ENCODE measurements at places on chromosomes 3 and 15.

GRCh38 chr3:184380185-184380626, 352 bp downstream of the CHRD start:
- DNase-seq: no peak

DNA sequence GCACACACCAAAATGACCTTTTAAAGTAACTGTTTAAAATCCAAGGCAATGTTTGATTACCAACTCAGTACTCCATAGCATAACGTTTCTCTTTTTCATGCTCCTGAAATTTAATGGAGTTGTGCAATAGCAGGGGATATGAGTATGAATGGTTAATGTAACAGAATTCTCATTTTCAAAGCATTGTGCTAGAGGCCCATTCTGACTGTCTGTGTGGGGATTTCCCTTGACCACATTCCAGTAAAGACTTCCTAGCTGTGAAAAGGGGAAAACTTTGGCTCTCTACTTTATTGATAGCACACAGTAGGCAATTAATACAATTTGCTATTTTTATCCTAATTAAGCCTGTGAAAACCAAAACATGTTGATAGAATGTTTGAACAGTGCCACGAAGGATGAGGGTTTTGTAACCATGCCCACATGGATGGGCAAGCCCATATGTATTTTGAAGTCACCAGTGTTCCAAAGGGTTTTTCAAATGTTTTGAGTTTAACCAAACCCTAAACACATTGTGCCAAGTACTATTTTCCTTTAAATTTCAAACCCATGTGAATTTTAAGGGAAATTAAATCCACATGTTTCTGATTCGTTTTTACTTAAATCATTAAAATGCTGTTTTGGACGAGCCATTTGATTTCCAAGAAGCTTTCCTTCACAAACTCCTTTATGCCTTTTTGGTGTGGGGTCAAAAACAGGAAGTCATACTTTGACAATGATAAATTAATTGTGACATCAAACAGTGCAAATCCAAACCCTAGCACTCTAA, 261.2 kb downstream of the SHOX2 start:
- no peak for DNase-seq

DNA sequence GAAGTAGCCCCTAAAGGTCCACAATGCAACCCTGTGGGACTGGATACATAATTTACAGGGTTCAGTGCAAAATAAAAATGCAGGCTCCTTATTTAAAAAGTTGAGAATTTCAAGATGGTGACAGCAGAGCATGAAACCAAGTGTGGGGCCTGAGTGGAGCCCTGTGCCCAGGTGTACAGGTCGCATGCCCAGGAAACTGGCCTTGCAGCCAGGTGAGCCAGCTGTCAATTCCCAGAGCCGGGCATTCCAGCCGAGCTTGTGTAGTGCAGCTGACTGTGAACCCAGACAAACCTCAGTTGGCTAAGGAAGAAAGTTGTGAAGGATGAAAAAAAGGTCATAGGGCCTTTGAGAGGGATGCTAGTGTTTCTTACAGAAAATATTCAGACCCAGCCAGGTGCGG, 27.6 kb downstream of the POPDC2 start:
- no peak for DNase-seq

GRCh38 chr3:195758721-195759353, 38.1 kb downstream of the MUC20 start:
- DNase-seq: no peak

- no peak for DNase-seq
Measured at GRCh38 chr3:103127098-103127630, 692.3 kb downstream of the ZPLD1 start.

DNA sequence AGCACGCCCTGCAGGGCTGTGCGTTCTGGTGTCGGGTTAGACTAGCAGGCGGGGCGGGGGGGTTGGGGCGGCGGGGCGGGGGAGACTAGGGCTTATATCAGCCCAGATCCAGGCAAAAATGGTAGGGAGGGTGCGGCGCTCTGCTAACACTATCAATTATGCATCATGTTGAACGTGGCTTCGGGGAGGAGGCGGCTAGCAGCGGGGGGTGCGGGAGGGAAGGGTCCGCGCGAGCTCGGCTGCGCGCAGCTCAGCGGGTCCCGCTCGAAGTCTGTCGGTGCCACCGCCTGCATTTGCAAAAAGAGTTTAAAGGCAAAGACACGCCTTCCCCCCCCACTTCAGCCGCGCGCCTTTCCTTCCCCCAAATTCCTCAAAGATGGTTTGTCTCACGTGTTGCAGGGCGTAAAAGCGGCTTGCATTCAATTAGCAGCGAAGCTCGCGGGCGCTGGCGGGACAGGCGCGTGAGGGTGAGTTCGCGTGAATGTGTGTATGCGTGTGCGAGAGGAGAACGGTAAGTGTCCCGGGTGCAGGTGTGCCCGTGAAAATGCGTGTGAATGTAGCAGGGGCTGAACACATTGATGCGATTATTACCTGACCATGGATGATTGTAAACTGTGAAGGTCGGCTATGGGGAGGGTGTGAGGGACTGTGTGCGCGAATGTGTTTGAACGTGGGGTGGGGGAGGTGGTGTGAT, at the start of gene ISLR2:
TSS of gene ISLR2 (plus strand) at position 432 of the 694 bp plus-strand sequence. CDS start 2,169 bp downstream, outside the sequence.
- DNase-seq: no peak

DNA sequence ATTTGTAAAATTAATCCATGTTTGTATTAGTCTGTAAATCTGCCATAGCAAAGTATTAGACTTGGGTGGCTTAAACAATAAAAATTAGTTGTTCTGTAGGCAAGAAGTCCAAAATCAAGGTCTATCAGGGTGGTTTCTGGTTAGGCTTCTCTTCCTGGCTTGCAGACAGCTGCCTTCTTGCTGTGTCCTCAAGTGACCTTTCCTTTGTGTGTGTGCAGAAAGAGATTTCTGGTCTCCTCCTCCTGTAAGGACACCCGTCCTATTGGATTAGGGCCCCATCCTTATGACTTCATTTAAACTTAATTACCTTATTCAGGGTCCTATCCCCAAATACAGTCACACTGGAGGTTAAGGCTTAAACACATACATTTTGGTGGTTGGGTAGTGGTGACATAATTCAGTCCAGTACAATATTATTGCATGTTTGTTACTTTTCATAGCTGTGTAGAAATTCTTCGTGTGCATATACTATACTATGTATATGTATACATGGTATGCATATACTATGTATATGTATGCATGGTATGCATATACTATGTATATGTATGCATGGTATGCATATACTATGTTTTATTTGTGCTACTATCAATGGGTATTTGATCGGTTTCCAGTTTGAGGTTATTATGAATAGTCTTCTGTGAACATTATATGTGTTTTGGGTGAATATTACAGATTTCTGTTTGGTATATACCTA, 57.9 kb upstream of the RNU6-1 start:
- no peak for DNase-seq

Measured in AML-193 (cell line).